ENCODE measurements at places on chromosomes 2 and 18.

GRCh38 chr2:68448671-68449653, 18.1 kb downstream of the FBXO48 start:
- DNase-seq: peak; percentile 37

DNA sequence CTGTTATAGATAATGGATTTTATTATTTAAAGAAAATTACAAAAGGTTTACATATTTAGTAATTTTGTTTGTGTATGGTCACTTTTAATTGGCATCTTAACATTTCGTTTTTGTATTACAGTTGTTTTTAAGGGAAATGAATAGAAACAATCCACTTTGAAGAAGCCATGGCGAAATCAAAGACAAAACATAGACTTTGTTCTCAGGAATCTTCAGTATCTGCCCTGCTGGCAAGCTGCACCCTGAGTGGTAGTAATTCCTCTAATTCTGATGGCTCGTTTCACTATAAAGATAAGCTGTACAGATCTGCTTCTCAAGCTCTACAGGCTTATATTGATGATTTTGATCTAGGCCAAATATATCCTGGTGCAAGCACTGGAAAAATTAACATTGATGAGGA, 2.7 kb downstream of the C18orf54 start:
- DNase-seq: no peak

GRCh38 chr2:46584134-46584848, 104.9 kb downstream of the TMEM247 start:
- no peak for DNase-seq

DNA sequence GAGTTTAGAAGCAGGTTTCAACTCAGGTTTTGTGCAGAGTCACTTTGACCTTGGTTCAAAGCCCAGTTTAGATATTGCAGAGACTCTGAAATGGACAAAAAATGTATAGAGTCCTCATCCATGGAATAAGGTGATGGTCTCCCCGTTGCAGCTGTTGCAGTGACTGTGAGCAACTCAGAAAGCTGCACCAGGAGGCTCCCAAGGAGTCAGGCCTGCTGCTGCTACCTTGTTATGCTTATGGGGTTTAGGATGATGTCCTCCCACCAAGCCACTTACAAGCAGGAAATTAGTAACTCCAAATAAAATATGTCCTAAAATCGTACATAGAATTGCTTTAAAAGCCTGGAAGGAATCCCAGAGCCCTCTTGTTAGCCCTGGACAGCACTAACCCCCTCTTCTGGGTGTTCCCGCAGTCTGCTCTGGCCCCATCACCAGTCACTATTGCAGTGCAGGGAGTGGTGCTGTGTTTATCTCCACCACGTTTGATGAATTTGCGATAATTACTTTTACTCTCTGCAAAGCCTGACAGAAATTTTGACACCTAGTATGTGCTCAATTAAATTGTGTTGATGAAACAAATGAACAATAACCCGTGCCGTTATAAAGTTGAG, 189.0 kb downstream of the CNTNAP5 start:
- no peak for DNase-seq

- no peak for DNase-seq
Observed at GRCh38 chr2:151083856-151084795, 177.5 kb downstream of the RBM43 start.

DNA sequence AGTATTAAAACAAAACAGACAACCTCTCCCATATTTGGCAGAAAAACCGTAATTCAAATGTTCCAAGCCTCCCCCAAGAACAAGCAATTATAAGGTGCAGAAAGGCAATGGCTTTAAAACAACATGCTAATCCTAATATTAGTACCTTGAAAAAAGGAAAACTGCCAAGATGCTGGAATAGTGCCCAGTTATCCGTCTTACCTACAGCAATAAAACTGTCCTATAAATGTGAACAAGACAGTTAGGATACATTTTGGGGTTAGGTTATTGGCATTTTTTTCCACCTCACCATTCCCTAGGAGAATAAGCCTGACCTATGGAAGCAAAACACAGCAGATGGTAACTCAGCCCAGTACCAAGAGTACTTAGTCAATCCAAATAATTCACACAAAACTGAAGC, 83.2 kb downstream of the TCF4 start:
- DNase-seq: no peak

- no peak for DNase-seq
Observed at GRCh38 chr18:46899274-46899948, 17.9 kb downstream of the PIAS2 start.

DNA sequence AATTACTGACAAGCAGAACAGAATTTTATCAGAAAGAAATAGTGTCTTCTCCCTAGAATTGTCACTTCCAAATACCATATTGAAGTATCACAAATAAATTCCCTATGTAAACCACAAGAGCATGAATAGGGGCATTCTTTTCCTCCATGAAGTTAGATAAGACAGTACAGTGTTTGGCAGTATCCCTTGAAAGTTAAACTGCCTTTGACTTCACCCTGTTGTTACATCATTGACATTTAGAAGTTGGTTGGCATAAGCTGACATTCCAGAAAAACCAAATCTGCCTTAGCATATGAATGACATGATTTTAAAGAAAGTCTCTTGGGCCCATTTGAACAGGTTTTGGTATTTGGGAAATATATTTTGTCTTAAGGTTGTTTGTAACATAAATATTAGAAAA, 50.2 kb upstream of the OSR1 start:
- DNase-seq: peak; percentile 5

- DNase-seq: no peak
Observed at GRCh38 chr2:64641599-64641998, 12.1 kb downstream of the SERTAD2 start.

GRCh38 chr2:68716604-68717304, 17.9 kb upstream of the ARHGAP25 start:
- DNase-seq: no peak

- no peak for DNase-seq
Observed at GRCh38 chr2:18703555-18703954, 114.2 kb upstream of the NT5C1B start.

DNA sequence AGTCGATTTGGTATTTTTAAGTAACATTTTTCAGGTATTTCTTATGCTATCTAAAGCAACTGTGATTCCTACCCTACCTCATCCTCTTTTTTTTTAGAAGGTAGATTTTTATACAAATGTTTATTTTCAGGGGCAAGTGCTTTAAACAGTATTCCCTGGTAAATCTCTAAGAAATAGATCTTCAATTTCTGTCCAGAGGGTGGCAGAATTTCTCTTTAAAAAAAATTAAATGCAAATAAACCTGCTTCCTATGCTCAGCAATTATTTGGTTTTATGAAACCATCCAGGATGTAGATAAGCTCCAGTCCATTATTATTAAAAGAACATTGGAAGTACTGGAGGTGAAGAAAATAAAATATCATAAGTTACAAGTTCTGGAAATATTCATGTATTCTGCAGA, 191.9 kb downstream of the MYO3B start:
- DNase-seq: peak; percentile 31

DNA sequence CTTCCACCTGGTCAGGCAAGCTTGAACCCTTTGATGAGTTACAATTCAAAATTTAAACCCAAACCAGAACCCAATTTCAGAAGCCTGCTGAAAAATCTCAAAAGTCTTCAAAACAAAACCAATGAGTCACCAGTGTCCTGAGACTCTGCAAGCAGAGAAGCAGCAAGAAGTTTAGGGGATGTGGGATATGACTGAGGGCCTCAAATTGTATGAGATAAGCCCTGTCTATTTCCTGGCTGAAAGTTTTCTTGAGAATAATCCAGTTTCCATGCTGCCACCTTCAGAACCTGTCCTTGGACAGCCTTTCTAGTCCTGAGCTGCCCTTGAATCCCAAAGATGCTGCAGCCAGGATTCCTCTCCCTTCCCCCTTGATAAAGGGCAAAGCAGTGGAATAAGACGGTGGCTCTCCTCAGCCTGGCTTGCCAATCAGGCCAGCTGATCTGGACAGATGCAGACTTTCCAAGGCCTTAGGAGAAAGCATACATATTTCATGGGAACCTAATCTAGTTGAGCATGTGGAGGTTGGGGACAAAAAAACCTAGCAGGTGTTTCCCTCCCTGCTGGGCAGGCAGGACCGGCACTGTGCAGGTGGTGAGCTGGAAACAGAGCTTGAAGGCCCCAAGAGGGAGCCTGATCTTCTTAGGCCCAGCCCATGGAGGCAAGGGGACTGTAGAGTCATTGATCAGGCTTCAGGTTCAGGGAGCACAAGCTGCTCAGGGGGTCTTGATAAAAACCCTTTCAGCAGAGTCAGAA, 278.0 kb upstream of the MGAT5 start:
- DNase-seq: no peak

DNA sequence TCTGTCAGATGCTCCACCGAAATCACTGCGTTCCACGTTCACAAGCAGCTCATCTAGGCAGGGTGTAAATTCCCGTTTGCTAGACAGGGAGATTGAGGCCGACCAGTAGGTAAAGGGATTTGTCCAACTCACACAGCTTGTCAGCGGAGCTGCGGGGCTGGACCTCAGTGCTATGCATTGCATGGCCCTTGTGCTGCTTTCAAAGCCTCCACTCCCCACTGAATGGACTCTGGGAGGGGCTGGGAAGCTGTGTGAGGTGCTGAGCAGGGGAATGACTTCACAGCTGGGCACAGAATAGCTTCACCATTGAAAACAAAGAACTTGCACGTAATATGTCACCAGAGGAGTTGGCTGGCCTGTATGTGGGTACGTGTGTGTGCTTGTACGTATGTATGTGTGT, 21.4 kb downstream of the CELF4 start:
- no peak for DNase-seq

- peak; percentile 89 for DNase-seq
Observed at GRCh38 chr18:12329125-12329698, 21.2 kb downstream of the TUBB6 start.

DNA sequence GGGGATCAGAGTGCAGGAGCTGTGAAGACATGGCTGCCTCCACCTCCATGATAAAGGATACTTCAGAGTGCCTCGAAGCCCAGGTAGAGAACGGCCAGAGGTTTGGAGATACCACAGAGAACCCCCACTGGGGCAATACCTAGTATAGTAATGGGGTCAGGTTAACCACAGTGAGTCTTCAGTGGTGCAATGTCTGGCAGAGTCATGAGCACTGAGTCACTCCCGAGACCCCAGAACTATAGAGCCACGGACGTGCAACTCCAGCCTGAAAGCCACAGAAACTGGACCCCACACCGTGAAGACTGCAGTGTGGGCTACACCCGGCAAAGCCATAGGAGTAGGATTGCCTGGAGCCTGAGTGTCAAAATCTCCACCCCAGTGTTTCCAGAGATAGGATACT, 746.6 kb downstream of the CBLN2 start:
- DNase-seq: no peak

DNA sequence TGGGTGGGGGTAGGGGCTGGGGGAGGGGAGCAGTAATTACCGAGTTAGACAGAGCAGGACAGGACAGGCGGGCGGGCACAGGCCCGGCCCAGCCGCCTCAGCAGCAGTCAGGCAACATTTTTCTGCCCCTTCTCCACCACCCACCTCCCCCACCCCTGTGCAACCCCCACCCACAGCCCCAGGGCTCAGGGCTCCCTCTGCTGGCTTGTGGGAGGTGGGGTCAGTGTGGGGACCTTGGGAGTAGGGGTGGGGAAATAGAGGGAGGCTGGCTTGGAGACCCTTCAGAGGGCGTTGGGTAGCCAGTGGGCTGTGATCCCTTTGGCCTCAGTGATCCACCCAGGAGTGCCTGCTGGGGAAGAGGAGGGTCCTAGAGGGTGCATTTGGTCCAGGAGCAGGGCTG, 6.4 kb downstream of the WNT6 start:
- DNase-seq: no peak

GRCh38 chr18:12820506-12820905, 63.5 kb downstream of the PTPN2 start:
- no peak for DNase-seq

DNA sequence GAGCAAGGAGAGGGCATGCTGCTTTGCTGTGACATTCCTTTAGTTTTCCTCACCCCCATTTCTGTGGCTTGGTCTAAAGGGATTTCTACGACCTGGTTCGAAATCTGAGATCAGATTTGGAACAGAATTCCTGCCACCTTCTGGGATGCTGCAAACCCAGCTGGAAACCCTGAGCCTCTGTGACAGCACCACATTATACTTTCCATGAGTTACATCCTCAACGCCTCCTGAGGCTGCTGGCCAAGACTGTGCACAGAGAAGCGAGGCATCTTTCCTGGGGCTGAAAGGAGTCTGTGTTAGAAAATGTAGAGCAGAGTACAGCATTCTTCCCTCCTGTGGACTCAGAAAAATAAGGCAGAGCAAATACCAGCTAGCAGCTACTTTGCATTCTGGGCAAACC, 138.1 kb upstream of the CHAC2 start:
- no peak for DNase-seq

- DNase-seq: peak; percentile 66
Observed at GRCh38 chr18:68604256-68604655, 110.7 kb downstream of the TMX3 start.

- DNase-seq: peak; percentile 54
Observed at GRCh38 chr2:170930131-170930990, 1.3 kb downstream of the GORASP2 start.

DNA sequence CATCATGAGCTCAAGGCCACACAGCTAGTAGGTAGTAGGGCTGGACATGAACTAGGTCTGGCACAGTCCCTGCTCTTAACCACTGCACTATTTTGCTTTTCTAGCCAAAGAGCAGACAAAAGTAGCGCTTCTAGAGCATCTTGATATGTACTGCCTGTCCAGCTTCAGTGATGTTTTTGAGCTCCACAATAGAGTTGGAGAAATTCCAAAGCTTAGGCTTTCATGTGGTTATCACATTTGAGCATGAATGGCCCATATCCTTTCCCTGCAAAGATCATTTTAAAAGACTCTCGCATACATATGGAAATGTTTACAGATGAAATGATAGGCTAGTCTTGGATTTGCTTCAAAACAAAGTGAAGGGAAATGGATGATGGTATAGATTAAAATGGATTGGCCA, 128.7 kb downstream of the MAP3K20 start:
- DNase-seq: peak; percentile 19

DNA sequence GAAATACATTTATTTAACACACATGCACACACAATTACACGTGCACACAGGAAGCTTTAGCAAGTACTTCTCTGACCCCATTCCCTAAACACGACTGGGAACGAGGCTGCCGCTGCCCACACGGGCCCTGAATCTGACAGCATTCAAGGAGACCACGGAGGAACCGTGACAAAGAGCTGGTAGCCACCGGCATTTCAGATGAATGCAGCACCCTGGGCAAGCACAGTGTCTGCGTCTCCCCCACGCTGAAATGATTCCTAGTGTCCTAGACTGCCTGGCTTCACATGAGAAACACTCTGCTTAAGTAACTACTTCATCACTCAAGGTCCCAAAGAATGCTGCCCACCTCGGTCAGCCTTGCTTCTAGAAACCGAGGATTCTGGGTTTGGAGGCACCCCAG, 95.0 kb downstream of the HDAC4 start:
- peak; percentile 52 for DNase-seq

- DNase-seq: no peak
Observed at GRCh38 chr18:58178511-58178910, 134.5 kb downstream of the NEDD4L start.

DNA sequence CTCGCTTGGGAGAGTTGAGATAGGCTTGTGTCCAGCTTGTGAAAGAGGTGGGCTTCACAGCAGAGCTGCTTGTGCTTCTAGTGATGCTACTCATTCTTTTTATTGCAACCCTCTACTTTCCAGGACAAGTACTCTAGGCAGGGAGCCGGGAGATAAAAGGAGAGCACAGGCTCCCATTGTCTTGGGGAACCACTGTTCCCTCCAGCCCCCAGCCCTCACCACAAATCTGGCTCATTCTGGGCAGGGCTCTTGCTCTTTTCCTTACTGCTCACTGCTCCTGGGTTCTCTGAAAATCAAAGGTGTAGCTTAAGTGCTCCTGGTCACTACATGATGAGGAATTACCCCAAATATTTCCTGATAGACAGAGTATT, 81.4 kb downstream of the CABYR start:
- DNase-seq: no peak
